Right ventricle myocardium inferior (tissue), 1 donor: ENCODE measurements at places on chromosomes 16 and 17. TPM values are rescaled to one million over a fixed set of nuclear protein-coding genes. Genes with fewer than 3 reads are reported as not detected.

DNA sequence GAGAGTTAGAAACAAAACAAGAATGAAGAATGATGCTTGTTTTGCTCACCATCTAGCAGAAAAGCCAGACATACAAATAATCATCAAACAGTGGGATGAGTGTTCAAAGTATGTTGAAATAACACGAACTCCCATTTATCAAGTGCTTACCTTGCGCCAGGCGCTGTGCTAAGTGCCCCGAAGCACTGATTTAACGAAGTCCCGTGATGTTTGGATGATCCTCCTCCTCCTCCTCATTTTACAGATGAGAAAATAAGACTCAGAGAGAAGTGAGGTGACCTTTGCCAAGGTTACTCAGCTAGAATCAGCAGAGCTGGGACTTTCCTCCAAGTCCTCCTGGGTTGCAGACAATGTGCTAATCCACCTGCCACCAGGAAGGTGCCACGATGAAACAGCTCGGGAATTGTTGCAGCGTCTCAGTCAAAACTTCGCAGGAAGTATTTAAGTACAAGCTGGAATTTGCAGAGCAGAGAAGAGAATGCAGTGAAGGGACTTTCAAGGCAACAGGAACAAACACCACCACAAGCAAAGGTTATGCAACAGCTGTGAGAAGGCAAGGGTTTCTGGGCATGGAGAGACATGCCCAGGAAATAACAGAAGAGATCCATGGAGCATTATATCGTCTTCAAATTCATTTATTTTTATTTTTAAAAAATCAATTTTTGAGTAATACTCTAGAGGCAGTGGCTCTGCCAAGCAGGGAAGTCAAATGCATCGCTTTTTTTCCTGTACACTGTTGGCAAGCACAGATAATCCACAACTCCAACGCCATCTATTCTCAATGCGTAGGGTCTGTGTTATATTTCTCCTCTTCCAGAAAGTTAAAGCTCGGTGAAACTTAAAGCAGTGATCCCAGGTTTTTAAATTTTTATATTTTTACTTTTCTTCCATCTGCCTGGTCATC lies 11.1 kb downstream of the PRCD start:
- DNase-seq: no peak

GRCh38 chr17:67007266-67007665 lies 37.1 kb upstream of the CACNG1 start:
- DNase-seq: no peak

DNA sequence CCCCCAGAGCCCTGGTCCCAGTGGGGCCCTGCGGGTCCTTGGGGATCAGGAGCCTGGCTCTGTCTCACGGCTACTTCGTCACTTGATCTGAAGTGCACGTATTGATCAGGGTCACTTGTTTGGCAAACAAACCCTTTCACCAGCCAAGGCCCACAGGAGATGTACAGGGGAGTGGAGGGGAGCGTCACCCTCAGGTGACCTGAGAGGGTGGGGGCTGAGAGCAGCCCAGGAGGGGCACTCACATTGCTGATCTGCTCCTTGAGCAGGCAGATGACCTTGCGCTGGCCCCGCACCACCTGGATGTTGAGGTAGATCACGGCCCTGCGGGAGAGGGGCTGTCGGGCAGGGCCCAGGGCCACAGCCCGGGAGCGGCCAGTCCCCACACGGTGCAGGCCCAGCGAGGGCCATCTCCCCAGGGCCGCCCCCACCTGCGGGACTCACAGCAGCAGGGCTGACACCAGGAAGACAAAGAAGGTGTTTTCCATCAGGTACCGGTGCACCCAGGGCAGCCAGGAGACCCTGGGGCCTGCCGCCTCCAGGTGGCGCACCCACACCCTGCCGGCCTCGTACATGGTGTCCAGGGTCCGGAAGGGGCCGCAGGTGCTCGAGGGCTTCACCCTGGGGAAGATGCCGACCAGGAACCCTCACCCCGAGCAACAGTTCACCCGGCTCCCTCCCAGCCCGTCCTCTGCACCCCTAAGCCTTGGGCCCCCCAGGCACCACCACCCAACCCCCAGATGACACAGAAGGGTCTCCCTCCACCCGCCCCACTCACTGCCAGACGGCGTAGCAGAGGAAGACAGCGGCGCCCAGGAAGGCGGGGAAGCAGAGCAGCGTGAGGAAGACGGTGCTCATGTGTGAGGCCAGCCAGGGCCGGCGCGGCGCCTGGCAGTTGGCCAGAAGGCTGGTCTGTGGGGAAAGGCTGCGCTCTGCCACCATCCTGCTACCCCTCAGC lies 11.3 kb downstream of the TMC6 start:
- peak; percentile 72 for DNase-seq

DNA sequence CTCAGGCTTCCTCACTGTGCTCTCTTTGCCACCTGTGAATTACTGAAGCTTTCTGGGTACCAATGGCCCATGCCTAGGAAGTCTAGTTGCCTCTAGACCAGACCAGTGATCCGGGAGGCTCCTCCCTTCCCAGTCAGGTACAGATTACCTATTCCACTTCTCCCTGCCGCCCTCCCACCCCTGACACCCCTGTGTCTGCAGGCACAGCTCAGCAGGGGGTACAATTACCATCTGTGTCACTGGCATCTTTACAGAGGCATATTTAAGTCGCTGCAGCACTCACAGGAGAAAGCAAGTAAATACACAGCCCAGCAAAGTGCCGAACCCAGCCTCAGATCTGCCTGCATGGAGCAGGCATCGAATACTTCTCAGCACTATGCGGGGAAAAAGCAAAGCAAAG lies 5.3 kb upstream of the WSCD1 start:
- no peak for DNase-seq

The ZG16 gene
- total RNA-seq: not detected

DNA sequence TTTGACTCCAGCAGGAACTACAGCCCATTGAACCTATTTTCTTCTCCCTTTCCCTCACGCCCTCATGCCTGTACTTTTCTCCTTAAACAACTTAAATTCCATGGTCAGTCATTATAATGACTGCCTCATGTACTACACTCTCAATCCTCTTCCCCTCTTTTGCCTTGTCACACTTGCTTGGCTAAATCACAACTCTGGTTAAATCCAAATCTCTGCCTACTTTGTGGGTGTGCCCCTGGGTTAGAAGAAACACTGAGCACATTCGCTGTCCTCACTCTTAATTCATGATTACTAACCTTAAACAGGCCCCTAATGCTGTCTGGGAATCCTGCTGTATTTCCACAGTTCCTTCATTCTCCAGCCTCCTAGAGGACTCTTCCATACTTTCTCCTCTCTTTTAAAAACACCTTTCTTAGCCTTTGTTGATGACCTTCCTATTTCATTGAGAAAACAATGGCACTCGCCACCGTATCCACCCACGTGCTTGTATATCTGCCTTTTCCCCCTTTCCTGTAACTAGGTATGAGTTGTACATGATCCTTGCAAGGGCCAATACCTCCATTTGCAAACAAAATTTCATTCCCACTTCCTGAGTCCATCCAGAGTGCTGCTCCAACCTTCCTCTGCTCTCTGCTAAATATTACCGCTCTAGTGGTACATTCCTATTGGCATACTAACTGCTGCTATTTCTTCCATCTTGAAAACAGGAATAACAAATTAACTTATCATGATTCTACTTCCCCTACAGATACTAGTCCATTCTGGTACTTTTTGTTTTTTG lies 28.9 kb downstream of the ZNRF1 start:
- DNase-seq: no peak

The NOTUM gene
- total RNA-seq: 0.89 TPM

- DNase-seq: no peak
Observed at GRCh38 chr16:2773188-2773968, 3.7 kb downstream of the ELOB start.

- DNase-seq: no peak
Observed at GRCh38 chr17:49640556-49640955, 37.3 kb downstream of the SPOP start.

GRCh38 chr17:54968988-54969332 lies 395 bp downstream of the STXBP4 start:
- DNase-seq: no peak

- DNase-seq: no peak
Observed at GRCh38 chr17:9386401-9386800, 189.2 kb downstream of the STX8 start.

DNA sequence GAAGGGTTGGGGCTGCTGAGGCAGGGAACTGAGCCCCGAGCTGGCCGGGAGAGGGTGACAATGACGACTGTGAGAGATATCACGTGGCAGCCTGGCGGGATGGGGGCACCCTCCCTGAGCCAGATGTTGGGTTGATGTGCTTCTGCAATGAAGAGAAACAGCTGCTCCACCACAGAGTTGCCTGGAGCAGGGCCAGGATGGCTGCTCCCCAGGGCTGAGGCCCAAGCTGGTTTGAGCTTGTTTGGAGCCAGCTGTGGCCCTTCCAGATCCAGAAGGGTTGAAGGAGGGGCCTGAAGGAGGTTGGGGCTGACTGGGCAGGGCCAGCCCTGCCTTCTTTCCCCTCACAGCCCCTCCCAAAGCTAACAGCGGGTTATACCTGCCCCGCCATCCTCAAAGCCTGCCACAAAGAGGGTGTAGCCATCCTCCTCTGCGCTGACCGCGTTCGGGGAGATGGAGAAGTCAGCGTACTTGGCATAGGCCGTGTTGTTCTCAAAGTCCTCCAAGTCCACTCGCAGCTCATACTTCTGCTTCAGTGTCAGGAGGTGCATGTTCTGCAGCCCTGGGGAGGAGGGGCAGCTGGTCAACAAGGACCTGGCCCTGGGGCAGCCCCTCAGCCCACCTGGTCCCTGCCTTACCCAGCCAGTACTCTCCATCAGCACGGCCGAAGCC lies 2.1 kb downstream of the MFAP4 start:
- peak; percentile 92 for DNase-seq
